ENCODE measurements at places on chromosomes 2 and 18. TPM values are rescaled to one million over a fixed set of nuclear protein-coding genes. Genes with fewer than 3 reads are reported as not detected.
A peak's percentile ranks its signal among the peaks of the same experiment; 100 is the strongest.

DNA sequence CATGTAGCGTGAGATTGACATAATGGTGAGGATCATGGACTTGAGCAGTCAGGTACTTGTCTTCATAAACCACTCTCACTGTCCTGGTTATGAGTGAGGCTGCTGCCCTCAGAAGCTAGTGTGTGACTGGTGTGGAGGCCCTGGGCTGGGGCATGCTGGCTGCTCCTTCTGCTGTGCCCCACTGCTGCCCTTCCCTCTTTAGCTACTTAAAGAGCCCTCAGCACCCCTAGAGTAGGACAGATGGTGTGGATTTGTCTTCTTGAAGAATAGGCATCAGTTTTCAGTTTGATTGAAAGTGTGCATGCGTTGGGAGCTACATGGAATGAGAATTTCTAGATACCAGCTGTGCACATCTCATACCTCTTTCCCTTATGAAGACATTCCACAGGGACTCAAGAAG is 15.4 kb downstream of the CPLX4 start:
- DNase-seq = no peak

GRCh38 chr2:26196683-26197418 is 24.0 kb downstream of the GAREM2 start:
- DNase-seq = no peak

DNA sequence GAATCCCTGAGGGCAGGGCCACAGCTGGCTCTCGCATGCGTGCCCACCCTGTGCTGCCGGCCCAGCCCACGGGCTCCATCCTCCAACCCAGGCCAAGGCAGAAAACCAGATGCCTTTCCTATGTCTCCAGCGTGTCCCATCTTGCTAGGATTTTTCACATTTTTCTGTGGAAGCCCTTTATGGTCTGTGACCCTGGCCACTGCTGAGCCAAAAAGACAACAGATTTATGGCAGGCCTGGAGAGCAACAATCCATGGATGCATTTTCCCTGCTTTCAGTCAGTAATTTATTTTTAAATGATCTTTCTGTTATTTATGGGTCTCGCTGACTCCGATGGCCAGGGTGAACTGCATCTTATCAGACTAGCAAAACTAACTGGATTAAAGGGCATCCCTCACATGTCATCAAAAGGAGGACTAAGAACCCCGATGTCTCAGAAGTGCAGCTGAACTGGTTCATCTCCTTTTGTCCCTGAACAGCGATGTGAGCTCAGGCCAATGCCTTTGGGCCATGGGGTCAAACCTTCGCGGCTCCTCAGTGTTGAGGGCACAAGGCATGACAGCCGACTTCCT is 346.0 kb downstream of the CYRIA start:
- no peak for DNase-seq

DNA sequence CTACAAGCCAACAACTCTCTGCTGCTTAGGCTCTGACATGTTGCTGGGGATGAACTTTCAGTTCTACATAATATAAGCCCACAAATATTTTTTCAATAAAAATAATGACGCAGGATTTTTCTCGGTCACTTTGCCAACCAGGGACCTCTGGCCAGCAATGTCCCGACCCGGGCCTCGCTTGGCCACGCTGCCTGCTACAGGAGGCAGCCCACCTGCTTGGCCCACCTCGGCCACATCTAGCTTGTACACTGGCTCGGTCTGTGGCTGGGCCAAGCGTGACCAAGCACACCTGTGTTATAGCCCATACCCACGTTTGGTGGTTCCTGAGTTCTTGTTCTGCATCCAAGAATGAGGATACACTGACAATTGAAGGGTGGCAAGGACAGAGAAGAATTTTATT is 773.5 kb downstream of the CPS1 start:
- no peak for DNase-seq

DNA sequence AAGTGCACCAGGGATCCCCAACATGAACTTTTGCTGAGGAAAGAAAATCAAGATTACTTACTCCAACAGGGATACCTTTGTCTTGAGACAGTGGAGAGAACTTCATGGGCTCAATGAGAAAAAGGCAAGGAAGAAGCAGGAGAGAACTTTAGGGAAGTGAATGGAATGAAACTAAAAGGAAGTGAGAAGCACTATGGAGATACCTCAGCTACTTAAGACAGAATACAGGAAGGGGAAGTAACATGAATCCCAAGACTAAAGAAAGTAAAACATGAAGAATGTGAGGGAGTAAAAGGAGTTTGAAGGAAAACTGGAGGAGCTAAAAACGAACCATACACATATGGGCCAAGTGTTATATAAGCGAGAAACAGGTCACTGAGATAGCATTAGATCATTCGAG is 32.4 kb upstream of the ACTR3 start:
- DNase-seq = no peak

- DNase-seq = no peak
Observed at GRCh38 chr2:118841828-118842461, 5.5 kb downstream of the EN1 start.

GRCh38 chr18:76495006-76495370 is at the start of gene ZNF516:
Gene ZNF516 (minus strand): TSS chr18:76495242. CDS start chr18:76443054, 52,188 bp downstream.
- DNase-seq = peak; percentile 85

GRCh38 chr2:17544256-17544655 is 3.8 kb downstream of the VSNL1 start:
- DNase-seq = no peak

GRCh38 chr2:44233450-44234128 is 41.7 kb upstream of the SLC3A1 start:
- no peak for DNase-seq

GRCh38 chr2:158529379-158530259 is 72.9 kb downstream of the PKP4 start:
- no peak for DNase-seq

GRCh38 chr2:53751728-53752127 is 15.9 kb upstream of the CHAC2 start:
- DNase-seq = no peak

GRCh38 chr2:31386648-31387047 is 27.9 kb downstream of the XDH start:
- no peak for DNase-seq

DNA sequence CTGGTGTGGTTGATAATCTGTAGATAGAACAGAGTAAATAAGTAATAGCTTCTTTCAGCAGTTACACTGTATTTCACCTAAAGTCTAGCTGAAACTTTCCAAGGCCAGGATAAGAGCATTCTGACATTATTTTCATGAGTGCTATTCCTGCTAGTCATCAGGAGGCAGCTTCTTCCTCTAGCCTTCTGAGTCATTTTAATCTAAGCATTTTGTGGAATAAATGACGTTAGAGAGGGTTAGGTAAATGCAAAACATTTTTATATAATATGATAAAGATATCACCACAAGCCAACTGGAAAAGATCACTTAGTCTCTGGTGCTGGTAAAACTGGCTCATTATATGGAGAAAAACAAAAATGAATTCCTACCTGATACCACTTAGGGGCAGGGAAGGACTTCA is 138.5 kb downstream of the MEP1B start:
- DNase-seq = no peak

GRCh38 chr18:70377857-70378701 is 89.2 kb downstream of the SOCS6 start:
- DNase-seq = no peak

DNA sequence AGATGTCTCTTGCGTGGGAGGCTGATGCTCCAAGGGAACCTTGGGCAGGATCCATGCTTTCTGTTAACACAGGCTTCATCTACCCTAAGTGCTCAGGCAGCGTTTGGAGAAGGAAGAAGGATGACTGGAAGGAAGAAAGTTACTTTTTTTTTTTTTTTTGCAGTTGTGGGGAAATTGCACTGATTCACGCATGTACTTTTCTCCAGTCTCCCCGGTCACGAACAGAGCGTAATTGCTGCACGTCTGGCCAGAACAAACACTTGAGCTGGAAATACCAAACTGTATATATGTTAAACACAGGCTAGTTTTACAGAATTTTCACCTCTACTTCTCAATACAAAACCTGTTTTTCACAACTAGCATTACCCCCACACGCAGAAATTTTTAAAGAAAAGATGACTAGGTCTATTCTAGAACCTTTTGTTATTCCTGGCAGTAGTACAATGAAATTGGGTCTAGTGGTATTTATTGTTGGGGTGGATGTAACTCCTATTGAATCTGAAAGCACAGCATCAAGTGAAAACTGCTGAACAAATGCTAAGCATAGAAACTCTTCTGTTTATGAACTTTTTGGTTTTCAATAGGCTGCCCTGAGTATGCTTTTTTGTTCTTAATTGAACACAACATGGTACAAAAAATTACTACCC is 9.3 kb upstream of the SCYGR5 start:
- no peak for DNase-seq

GRCh38 chr18:12637901-12638643 is 19.8 kb downstream of the SPIRE1 start:
- DNase-seq = no peak

- no peak for DNase-seq
Observed at GRCh38 chr2:197559681-197560080, 43.8 kb downstream of the MOB4 start.

DNA sequence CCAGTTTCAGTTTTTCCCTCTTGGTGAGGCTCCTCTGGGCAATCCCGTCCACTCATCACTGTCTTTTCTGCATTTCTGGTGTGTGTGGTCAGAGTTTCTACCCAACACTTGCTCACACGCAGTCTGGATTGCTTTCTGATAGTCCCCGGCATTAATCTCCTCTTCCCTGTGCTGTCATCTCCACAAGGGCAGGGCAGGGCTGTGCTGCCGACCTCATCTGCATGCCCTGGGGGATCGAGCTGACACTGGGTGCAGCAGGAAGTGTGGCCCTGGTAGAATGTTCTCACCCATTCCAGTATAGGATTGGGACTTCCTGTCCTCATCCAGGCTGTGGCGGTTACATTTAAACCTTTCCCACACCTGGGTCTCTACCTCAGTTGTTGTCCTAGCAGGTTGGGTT is 80.0 kb upstream of the FAM136A start:
- DNase-seq = no peak

GRCh38 chr2:106709229-106709628 is 176.7 kb downstream of the ST6GAL2 start:
- DNase-seq = no peak

GRCh38 chr2:48601349-48601748 is 16.3 kb upstream of the GTF2A1L start:
- DNase-seq = no peak

GRCh38 chr2:129766374-129766993 is 213.0 kb upstream of the RAB6C start:
- DNase-seq = no peak

DNA sequence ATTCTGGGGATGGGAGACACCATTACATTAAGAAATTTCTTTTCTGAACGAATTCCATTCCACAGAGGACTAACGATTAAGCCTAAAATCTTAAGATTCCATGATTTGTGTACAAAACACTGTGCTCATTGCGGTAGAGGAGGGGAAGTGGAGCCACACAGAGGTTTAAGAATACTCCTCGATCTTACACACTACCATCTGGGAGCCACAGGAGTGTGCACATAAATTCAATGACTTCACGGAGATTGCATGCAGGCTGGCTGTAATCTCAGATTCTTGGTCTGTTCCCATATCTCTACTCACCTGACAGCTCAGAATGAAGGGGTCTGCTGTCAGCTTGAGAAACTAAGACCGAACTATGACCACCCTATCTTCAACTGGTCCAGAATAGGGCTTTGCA is 762 bp downstream of the VPS4B start:
- no peak for DNase-seq

- no peak for DNase-seq
Observed at GRCh38 chr2:170739507-170740046, 24.4 kb downstream of the SP5 start.

DNA sequence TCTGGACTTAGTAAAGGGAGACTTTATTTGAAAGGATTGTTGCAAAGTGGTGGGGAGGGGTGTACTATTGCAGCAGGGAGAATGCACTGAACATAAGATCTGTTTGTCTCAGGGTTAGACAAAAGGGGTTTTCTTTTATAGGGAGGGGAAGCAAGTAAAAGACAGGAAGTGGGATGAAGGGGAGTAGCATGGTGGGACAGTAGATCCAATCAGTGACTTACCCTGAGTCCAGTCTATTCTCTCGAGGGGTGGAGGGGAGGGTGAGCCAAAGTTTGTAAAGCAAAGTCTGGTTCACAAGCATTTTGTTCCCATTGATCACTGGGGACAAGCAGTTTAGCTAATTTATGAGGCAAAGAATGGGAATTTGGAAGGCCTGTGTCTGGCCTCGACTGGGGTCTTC is 35.0 kb upstream of the CYP27C1 start:
- no peak for DNase-seq

DNA sequence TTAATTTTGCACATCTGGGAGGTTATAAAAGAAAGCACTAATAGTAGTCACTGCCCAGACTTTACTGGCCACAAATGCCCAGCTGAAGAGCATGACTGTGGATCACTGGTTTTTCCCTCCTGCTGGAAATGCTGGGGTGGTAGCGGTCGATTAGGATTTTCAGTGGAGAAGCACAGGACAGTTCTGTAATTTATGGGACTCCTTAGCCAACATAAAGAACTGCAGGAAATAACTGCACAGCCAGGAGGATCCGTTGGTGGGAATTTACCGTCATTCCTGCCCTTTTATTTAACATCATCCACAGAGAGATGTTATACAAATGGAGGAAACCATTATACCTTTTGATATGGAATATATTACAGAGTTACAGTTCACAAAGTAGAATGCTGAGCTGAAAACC is 61.5 kb downstream of the TNFRSF11A start:
- DNase-seq = peak; percentile 5

- no peak for DNase-seq
Observed at GRCh38 chr18:56035546-56035945, 447.6 kb upstream of the TCF4 start.

Gene CDCA7
- 0.83 TPM for total RNA-seq

Gene MAP2
- 24.7 TPM for total RNA-seq

Gene SLC4A3
- 6.2 TPM for total RNA-seq

Gene CDK5R2
- total RNA-seq = not detected

Gene GAL3ST2
- not detected for total RNA-seq

Gene SKA1
- total RNA-seq = 0.24 TPM

Gene AMER3
- total RNA-seq = not detected

Gene PDCL3
- 39.4 TPM for total RNA-seq

Gene ACMSD
- not detected for total RNA-seq

Gene SERPINB8
- total RNA-seq = 31.1 TPM

Gene UGT1A6
- not detected for total RNA-seq

Gene SPHKAP
- not detected for total RNA-seq

Gene UGT1A9
- total RNA-seq = not detected

Gene CDH19
- total RNA-seq = 5.0 TPM

Gene MC4R
- total RNA-seq = not detected

Gene MYO7B
- total RNA-seq = 0.67 TPM

Gene SERPINB4
- total RNA-seq = not detected

Data from posterior vena cava (tissue), 2 donors.